ENCODE measurements at places on chromosomes 1 and 21.

- no peak for DNase-seq
These were observed 136.6 kb downstream of the PROX1 start for GRCh38 chr1:214124281-214124805.

GRCh38 chr1:147567594-147568381 lies 26.5 kb downstream of the BCL9 start:
- DNase-seq = peak; percentile 24

GRCh38 chr1:92476071-92476631 lies 10.6 kb downstream of the GFI1 start:
- DNase-seq = no peak

GRCh38 chr1:233975486-233975885 lies 71.0 kb downstream of the SLC35F3 start:
- DNase-seq = no peak

- no peak for DNase-seq
These were observed 60.5 kb downstream of the DMAP1 start for GRCh38 chr1:44273560-44274350.

DNA sequence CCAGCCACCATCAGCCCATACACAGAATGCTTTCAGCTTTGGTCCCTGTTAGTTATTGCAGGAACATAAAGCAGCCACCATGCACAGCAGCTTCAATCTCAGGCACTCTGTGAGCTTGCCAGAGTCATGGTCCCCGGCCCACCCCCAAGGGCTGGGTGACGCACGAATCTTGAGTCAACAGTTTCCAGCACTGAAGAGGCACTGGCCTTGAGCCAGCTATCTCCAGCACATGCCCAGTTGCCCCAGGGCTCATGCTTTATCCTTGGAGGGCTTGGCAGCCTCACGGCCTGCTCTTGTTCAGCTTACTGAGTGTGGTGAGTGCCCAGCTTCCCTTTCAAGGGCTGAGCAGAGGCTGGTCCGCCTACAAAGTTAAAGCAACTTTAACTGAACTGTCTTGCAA lies 200.7 kb upstream of the RAB4A start:
- DNase-seq = no peak

GRCh38 chr1:156392452-156392853 lies 23.4 kb downstream of the RHBG start:
- peak; percentile 63 for DNase-seq
